Panc1 (cell line): ENCODE measurements at places on chromosomes 3 and 15.

GRCh38 chr15:45146405-45146804, 16.6 kb downstream of the DUOX1 start:
- DNase-seq = no peak

DNA sequence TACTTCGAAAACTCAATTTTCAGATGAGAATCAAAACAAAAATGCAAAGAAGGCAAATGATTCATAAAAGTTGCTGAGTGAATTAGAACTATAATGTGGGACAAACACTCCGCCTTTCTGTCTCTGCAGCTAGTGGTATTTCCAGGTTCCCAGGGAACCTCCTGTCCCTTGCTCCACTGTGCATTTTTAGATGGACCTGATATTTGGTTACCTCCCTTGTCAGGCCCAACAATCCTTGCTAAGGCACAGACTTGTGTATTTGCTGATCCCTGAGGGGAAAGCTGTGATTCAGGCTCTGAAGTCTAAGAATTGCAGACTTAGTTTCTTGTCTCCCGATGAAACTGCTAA, 162.7 kb downstream of the LPP start:
- no peak for DNase-seq

GRCh38 chr15:52016316-52016715, 2.7 kb upstream of the MAPK6 start:
- no peak for DNase-seq

GRCh38 chr3:36840453-36840921, 76.1 kb upstream of the DCLK3 start:
- DNase-seq = no peak

- DNase-seq = no peak
These were observed 26.5 kb downstream of the RFTN1 start for GRCh38 chr3:16486951-16487480.

DNA sequence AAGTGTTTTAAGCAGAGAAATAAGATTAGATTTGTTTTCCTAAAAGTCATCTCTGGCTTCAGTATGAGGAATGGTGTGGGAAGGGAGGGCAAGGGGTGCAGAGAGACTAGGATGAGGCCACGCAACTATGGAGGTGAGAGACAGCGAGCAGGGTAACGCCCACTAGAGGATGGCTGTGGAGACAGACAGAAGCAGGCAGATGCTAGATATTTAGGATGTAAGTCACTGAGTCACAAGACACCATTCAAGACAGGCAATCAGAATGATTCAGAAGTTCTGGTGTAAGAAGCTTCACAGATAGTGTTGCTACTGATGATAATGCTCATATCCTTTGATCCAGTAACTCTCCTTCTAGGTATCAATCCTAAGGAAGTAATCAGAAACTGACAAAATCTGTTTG, 19.1 kb downstream of the HSPBAP1 start:
- DNase-seq = no peak

DNA sequence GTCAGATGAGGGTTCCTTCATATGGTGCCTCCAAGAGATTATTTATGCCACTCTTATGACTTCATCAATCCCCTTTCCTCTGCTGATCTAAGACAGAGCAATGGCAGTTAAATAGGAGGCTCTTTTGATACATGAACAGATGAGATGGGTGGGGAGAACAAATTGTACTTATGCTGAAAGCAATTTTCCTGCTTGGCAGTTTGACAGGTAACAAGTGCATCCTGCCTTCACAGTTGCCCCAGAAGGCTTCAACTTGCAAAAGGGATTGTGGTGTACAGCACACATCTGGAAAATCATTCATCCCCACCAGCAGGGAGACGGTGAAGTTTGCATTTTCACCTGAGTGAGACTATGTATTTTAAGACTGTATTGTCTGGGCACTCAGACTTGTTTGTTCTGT, 27.3 kb downstream of the ENTPD3 start:
- no peak for DNase-seq

DNA sequence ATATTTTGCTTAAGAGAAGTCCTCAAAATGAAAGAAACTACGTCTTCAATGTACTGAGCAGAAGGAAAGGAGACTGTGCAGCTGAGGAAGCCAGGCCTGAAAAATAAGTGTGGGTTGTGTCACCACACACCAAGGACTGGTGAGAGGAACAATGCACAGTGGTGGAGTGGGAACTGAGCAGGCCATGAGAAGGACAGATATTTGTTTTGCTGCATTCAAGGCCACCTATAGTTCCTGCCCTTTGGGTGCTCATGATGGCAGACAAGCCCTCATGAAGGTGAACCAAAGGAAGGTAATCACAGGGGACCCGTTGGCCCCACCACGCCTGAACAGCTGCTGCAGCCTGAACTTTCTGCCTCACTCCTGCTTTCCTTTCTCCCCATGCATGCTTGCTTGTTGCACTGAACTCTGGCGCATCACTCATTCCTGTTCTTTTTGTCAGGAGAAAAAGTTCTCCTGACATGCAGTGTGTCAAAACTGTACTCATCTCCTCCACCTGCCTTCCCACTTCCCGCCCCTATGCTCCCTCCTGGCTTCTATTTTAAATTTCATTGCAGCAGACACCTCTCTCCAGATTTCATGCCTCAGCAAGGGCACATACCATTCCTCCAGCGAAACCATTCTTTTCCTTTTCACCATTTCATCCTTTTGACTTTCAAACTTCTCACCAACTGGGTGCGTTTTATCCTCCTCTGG, 2.2 kb upstream of the RNF7 start:
- DNase-seq = no peak
